ENCODE measurements at places on chromosomes 4 and X. TPM values are rescaled to one million over a fixed set of nuclear protein-coding genes. Genes with fewer than 3 reads are reported as not detected.

DNA sequence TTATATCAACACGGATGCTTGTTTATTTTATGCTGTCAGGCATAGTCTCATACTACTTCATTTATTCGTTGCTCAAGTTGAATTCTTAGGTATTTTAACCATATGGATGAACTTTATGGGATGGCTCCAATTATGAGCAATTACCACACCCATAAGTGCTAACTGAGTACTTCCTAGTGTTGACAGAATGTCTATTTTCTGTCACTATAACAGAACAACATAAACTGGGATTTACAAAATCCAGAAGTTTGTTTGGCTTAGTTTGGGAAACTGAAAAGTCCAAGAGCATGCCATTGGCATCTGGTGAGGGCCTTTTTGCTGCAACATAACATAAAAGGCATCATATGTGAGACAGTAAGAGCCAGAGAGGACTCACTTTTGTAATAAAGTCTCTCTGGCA lies 21.0 kb downstream of the SULT1E1 start:
- H3K36me3 ChIP-seq, result no peaks in the 10 kb centered on the region
- H3K4me1 ChIP-seq, result no peaks in the 10 kb centered on the region
- no peak overlapping the region for H3K27ac ChIP-seq
- no peak for DNase-seq

- peak; percentile 12 for DNase-seq
- H3K27ac ChIP-seq, result no peak overlapping the region
- no peaks in the 10 kb centered on the region for H3K4me1 ChIP-seq
- H3K4me3 ChIP-seq, result no peak overlapping the region
- no peaks in the 10 kb centered on the region for H3K27me3 ChIP-seq
These were observed 135.5 kb downstream of the TMEM47 start for GRCh38 chrX:34521563-34521962.

Gene DCLK2
- total RNA-seq, result 38.4 TPM

- peaks cover 10% of the 10 kb centered on the region for H3K36me3 ChIP-seq
- H3K4me1 ChIP-seq, result peaks cover 8% of the 10 kb centered on the region
- H3K27me3 ChIP-seq, result 0 out of 2 replicates have a peak, but pooled peaks cover 2% of the 10 kb centered on the region
- no peak for DNase-seq
- no peak overlapping the region for H3K27ac ChIP-seq
These were observed 8.8 kb downstream of the ZAR1 start for GRCh38 chr4:48498895-48499294.

DNA sequence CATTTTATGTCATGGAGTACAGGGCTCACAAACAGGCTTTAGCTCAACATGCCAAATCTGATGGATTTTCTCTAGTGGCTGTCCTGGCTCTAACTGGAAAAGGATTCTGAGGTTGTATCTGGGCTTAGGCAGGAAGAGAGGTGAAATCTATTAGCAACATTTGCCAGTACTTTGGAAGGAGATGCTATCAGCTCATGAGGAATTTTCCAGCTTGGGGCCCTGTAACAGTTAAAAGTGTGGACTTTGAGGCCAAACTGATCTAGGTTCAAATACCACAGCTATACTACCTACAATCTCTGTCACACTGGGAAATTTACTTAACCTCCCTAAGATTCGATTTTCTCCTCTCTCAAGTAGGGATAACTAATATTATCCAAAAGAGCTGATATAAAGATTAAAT lies 119.0 kb upstream of the HCCS start:
- no peak for DNase-seq
- no peaks in the 10 kb centered on the region for H3K4me1 ChIP-seq
- no peaks in the 10 kb centered on the region for H3K27me3 ChIP-seq

DNA sequence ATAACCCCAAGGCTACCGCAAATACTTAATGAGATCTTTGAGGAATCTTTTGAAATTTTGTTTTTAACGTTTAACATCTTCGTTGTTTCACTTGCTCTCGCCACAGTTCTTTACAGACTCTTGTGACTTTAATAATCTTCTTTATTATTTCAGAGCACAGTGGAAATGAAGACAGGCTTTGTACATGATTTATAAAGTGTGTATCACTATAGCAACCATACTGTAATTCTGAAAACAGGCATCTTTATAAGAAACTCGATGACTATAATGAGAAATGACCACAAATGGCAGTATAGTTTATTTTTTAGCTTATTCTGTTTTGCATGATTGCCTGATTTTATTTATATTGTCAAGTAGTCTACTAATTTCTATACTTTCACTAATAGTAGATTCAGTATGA lies 224.4 kb upstream of the GALNTL6 start:
- no peak for DNase-seq
- H3K27me3 ChIP-seq, result no peaks in the 10 kb centered on the region
- H3K4me1 ChIP-seq, result no peaks in the 10 kb centered on the region

DNA sequence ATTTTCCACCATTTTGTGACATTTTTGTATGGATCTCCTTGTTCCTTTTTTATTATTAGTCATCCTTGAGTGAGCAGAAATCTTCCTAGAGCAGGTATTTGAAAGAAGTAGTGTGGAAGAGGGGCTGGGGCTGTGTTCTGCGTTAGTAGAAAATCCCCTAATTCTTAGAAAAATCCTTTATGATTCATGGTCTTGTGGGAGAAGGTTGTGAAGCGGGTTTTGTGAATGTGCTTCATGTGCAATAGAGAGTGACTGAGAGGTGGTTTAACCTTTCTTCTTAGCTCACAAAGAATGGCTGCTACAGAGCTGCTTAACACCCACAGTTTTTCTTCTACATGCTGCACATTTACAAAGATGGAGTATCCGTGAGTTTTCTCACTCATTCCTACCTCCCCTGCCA lies 220.5 kb downstream of the IDS start:
- no peak overlapping the region for H3K4me3 ChIP-seq
- no peaks in the 10 kb centered on the region for H3K36me3 ChIP-seq
- no peak overlapping the region for H3K27ac ChIP-seq
- H3K4me1 ChIP-seq, result no peaks in the 10 kb centered on the region
- no peaks in the 10 kb centered on the region for H3K27me3 ChIP-seq

DNA sequence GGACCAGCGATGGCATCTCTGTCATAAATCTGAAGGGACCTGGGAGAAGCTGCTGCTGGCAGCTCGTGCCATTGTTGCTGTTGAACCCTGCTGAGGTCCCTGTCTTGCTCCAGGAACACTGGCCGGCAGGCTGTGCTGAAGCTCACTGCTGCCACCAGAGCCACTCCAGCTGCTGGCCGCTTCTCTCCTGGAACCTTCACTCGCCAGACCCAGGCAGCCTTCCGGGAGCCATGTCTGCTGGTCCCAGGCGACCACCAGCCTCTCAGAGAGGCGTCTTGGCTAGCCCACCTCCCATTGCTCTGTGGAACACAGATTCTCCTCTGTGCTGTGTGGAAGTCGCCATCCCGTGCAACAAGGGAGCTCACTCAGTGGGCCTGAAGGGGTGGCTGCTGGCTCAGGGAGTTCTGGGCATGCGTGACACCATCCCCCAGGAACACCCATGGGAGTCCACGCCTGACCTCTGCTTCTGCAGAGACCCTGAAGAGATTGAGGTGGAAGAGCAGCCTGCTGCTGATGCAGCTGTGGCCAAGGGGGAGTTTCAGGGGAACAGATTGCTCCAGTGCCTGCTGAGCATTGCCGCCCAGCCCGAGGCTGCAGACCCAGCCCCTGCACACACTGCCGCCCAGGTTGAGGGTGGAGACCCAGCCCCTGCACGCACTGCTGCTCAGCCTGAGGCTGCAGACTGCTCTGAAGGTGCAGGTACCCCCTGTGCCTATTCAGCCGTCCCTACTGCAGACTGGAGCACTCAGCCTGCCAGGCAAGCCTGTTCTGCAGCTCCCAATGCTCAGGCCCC lies 33.1 kb upstream of the CYP4V2 start:
- H3K36me3 ChIP-seq, result no peaks in the 10 kb centered on the region
- peaks cover 2% of the 10 kb centered on the region for H3K27me3 ChIP-seq
- H3K27ac ChIP-seq, result no peak overlapping the region
- DNase-seq, result no peak
- peak overlapping the region; percentile 54 for H3K4me3 ChIP-seq

Gene SLC49A3
- 0.34 TPM for total RNA-seq

GRCh38 chrX:18468599-18468998 lies 43.2 kb downstream of the CDKL5 start:
- H3K4me1 ChIP-seq, result no peaks in the 10 kb centered on the region
- H3K27ac ChIP-seq, result no peak overlapping the region
- no peaks in the 10 kb centered on the region for H3K27me3 ChIP-seq

GRCh38 chrX:9855561-9856283 lies 69.5 kb downstream of the SHROOM2 start:
- no peak overlapping the region for H3K4me3 ChIP-seq
- H3K27me3 ChIP-seq, result peaks cover 10% of the 10 kb centered on the region

Gene RAB41
- total RNA-seq, result not detected

- DNase-seq, result no peak
- peak overlapping the region; percentile 98 for H3K27ac ChIP-seq
- H3K4me1 ChIP-seq, result peaks cover 62% of the 10 kb centered on the region
- peak overlapping the region; percentile 75 for H3K4me3 ChIP-seq
These were observed 33.1 kb downstream of the DLG3 start for GRCh38 chrX:70477734-70478075.

- no peak for DNase-seq
- no peak overlapping the region for H3K4me3 ChIP-seq
- H3K27ac ChIP-seq, result no peak overlapping the region
- no peaks in the 10 kb centered on the region for H3K27me3 ChIP-seq
- no peaks in the 10 kb centered on the region for H3K4me1 ChIP-seq
- no peaks in the 10 kb centered on the region for H3K36me3 ChIP-seq
These were observed 227.8 kb downstream of the KDR start for GRCh38 chr4:54897590-54897989.

GRCh38 chr4:138728566-138728965 lies 287.0 kb upstream of the NOCT start:
- H3K36me3 ChIP-seq, result no peaks in the 10 kb centered on the region
- H3K4me1 ChIP-seq, result no peaks in the 10 kb centered on the region
- H3K27ac ChIP-seq, result no peak overlapping the region
- no peak overlapping the region for H3K4me3 ChIP-seq
- DNase-seq, result no peak

- H3K4me3 ChIP-seq, result no peak overlapping the region
- no peaks in the 10 kb centered on the region for H3K27me3 ChIP-seq
- H3K4me1 ChIP-seq, result peaks cover 28% of the 10 kb centered on the region
These were observed 47.6 kb downstream of the MAML3 start for GRCh38 chr4:140106289-140106844.

Gene RS1
- total RNA-seq, result not detected

DNA sequence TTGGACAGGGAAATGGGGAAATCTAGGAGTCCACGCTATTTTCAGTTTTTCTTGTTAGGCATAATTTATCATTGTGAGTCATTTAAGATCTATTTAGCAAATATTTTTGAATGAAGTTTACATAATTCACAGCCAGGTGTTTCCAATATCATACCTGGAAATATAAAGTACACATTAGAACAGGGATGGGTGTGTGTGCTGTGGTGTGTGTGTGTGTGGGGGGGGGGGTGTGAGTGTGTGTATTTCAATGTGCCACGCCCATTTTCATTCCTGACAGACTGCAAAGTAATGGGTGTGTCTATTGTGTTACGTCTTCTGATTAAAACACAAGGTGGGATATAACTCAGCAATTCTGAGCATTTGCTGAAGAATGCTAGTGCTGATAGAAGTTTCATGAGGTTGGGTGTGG lies 33.2 kb downstream of the ARHGAP10 start:
- no peak overlapping the region for H3K4me3 ChIP-seq
- no peak for DNase-seq
- H3K27me3 ChIP-seq, result no peaks in the 10 kb centered on the region
- peaks cover 12% of the 10 kb centered on the region for H3K36me3 ChIP-seq
- no peak overlapping the region for H3K27ac ChIP-seq

DNA sequence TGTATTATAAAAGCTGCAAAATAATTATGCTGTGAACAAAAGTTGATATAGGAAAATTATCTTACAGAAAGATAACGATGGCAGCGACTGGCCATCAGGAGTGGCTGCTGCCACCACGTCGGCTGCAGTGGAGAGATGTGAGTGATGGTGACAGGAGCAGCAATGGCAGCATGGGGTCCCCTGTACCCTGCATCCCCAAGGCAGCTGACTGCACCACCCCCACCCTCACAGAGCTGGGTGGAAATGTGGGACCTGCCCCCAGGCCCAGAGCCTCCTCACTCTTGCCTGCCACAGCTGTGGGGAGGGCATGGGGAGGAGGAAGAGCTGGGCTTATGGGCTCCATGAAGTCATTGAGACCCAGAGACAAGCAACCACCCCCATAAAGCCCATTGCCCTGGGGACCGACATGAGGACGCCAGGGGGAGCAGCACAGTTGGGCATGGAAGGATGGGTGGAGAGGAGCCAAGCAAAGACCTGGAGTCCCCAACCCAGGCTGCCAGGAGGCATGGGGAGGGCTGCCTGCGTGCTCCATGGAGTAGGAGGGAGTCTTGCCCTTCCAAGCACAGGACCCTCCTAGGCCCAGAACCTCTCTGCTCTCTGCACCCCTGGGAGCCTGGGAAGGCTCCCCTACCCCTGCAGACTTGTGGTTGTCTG lies 1090.5 kb downstream of the PCDH18 start:
- peaks cover 4% of the 10 kb centered on the region for H3K36me3 ChIP-seq
- H3K27me3 ChIP-seq, result peaks cover 1% of the 10 kb centered on the region
- DNase-seq, result no peak
- H3K4me1 ChIP-seq, result no peaks in the 10 kb centered on the region

GRCh38 chr4:20572976-20573375 lies 127.3 kb upstream of the PACRGL start:
- H3K27me3 ChIP-seq, result no peaks in the 10 kb centered on the region
- DNase-seq, result no peak
- H3K27ac ChIP-seq, result no peak overlapping the region
- H3K4me1 ChIP-seq, result peaks cover 15% of the 10 kb centered on the region

Gene GRID2
- not detected for total RNA-seq

DNA sequence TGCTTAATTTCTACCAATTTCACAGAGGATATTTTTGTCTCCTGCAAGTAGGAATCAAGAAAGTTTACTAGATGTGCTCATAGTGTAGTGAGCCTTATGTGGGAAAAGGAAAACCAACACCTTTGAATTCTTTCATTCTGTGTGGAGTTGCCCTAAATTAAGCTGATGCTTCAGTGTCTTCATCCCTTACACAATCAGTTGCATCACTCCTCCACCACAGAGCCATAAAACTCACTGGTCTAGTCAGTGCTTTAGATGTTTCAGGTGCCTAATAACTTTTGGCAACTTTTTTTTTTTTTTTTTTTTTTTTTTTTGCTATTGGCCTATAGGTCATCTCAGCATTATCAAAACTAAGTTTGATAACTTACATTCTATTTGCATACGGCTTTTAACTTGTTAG lies 41.5 kb downstream of the HHIP start:
- no peak overlapping the region for H3K4me3 ChIP-seq
- no peaks in the 10 kb centered on the region for H3K4me1 ChIP-seq
- no peak overlapping the region for H3K27ac ChIP-seq
- H3K36me3 ChIP-seq, result no peaks in the 10 kb centered on the region

Gene PNMA6A
- total RNA-seq, result 0.36 TPM

Gene ASB9
- 0.33 TPM for total RNA-seq

Gene AP1S2
- total RNA-seq, result 22.3 TPM

Gene MCF2
- total RNA-seq, result not detected

GRCh38 chrX:112651766-112652165 lies 28.0 kb downstream of the LHFPL1 start:
- no peaks in the 10 kb centered on the region for H3K4me1 ChIP-seq
- H3K27me3 ChIP-seq, result no peaks in the 10 kb centered on the region
- DNase-seq, result no peak
- no peak overlapping the region for H3K4me3 ChIP-seq

Gene BEND4
- total RNA-seq, result not detected

- peak overlapping the region; percentile 95 for H3K27ac ChIP-seq
- H3K4me1 ChIP-seq, result peaks cover 49% of the 10 kb centered on the region
- H3K27me3 ChIP-seq, result no peaks in the 10 kb centered on the region
These were observed 8.0 kb downstream of the HERC3 start for GRCh38 chr4:88600176-88600838.

Gene TEX13C
- total RNA-seq, result not detected

- no peak overlapping the region for H3K4me3 ChIP-seq
- DNase-seq, result no peak
- H3K27ac ChIP-seq, result no peak overlapping the region
These were observed 91.6 kb downstream of the CD99L2 start for GRCh38 chrX:150806827-150807226.

Data from HFFc6 (cell line).